ENCODE measurements at places on chromosomes 16 and 17.

DNA sequence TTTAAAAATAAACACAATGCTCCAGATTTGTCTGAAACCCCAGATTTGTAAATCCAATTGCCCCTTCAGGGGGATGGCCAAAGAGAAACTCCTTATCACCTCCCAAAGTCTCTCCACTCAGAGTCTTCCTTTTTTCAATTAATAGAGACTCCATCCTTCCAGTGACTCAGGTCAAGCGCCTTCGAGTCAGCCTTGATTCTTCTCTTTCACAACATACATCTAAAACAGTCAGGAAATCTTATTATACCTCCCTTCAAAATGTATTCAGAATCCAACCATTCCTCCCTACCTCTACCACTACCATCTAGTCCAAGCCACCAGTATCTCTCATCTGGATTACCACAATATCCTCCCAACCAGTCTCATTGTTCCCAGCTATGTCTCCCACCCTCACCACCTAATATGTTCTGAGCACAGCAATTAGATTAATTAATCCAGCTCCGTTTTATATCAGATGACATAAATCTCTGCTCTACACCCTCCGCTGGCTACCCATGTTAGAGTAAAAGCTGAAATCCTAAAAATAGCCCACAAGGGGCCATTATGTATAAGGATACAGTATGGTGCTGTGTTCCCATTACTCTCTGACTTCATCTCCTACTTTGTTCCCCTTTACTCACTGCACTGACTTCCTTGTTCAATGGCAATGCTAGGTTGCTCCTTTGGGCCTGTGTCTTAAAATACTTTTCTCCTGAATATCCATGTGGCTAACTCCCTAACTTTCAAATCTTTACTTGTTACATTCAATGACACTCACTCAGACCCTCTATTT is 11.8 kb downstream of the SIAH1 start:
- DNase-seq, result no peak

DNA sequence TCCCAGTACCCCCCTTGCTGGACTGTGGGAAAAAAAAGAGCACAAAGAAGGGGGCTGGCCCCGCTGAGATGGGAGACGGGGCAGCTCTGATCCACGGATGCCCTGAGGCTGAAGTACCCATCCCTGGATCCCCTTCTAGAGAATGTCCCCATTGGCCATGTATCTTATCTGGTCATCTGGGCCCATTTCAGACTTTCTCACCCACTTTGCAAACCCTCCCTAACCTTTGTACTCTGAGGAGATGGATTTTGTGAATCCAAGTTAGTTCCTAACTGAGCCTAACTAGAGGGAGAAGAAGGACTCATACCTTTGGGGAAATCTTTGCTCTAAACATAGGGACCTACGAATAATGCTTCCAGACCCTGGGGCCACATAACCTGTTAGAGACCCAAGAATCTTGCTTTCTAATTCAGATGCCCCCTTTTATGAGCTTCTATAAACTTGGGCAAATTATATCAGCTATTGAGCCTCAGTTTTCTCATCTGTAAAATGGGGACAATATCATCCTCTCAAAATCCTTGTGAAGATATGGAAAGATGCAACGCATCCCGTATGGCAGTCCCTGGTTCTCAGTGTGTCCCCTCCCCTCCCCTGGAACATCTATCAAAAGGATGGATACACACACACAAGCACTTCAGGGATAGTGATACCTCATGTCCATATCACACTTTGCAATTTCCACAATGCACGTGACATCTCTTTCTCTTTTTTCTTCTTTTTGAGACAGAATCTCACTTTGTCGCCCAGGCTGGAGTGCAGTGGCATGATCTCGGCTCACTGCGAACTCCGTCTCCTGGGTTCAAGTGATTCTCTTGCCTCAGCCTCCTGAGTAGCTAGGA is 16.8 kb upstream of the FZD2 start:
- DNase-seq, result no peak

GRCh38 chr16:70749681-70750601 is 51.0 kb downstream of the VAC14 start:
- DNase-seq, result no peak

DNA sequence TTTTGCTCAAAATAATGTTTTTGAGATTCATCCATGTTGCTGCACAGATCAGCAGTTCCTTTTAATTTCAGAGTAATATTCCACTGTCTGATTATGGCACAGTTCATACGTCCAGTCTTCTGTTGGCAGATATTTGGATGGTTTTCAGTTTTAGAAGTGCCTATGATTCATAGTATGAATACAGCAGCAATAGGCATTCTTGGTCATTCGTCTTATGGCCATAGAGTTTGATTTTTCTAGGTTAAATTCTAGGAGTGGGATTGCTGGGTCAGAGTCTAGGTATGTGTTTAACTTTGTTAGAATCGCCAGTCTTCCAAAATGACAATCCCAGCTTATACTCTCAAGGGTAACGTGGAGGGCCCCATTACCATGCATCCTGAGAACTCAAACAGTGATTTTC is 11.5 kb upstream of the IL34 start:
- no peak for DNase-seq

DNA sequence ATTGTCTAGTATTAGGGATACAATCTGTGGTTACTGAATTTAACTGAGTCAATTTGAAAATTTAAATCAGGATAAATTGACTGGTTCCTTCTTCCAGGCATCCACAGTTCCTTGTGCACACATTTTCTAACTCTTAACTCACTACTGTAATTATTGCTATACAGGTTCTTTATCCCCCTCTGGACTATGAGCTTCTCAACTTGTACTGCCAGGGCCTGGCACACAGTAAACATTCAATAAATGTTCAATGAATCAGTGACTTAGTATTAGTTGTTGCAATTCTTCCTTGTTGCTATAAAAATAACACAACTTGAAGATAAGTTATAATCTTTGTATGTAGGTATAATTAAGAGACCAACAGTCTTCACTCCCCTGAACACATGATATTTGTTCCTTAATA is 67.9 kb downstream of the SSH2 start:
- DNase-seq, result no peak

- no peak for DNase-seq
Measured at GRCh38 chr17:7486181-7486580, 2.0 kb downstream of the POLR2A start.

GRCh38 chr16:51157698-51158097 is 6.6 kb upstream of the SALL1 start:
- DNase-seq, result no peak

GRCh38 chr16:83296505-83296904 is 511.3 kb upstream of the HSBP1 start:
- DNase-seq, result no peak

- DNase-seq, result no peak
Measured at GRCh38 chr17:69405096-69405495, 9.4 kb upstream of the MAP2K6 start.

- DNase-seq, result no peak
Measured at GRCh38 chr16:4322121-4323052, 6.5 kb downstream of the GLIS2 start.

DNA sequence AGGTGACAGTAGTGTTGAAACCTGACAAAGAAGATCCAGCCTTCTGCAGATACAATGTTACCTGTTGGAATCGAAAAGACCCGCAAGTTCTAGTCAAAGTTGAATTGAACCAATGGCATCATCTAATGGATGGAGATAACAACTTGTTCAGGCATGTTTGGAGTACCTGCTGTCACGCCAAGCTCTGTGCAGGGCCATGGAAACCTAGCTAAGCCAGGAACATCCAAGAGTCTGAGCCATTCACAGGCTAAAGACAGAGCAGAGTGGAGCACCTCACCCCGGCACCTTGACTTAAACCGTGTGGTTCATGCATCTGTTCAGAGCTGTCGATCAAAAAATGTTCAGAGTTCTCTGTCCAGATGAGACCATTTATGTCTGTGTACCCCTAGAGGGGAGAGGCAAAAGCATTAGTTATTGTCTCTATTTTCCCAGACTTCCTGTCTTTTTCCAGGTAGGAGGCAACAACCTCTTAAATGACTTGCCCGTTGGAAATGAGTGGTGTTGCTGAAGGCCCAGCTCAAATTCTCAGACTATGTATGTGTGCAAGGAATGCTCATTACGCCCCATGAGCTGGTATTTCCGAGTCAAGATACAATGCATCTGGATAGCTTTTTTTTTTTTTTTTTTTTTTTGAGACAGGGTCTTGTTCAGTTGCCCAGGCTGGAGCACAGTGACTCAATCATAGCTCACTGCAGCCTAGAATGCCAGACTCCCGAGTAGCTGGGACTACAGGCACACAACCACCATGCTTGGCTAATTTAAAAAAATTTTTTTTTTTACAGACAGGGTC is 44.9 kb upstream of the XYLT1 start:
- DNase-seq, result no peak

DNA sequence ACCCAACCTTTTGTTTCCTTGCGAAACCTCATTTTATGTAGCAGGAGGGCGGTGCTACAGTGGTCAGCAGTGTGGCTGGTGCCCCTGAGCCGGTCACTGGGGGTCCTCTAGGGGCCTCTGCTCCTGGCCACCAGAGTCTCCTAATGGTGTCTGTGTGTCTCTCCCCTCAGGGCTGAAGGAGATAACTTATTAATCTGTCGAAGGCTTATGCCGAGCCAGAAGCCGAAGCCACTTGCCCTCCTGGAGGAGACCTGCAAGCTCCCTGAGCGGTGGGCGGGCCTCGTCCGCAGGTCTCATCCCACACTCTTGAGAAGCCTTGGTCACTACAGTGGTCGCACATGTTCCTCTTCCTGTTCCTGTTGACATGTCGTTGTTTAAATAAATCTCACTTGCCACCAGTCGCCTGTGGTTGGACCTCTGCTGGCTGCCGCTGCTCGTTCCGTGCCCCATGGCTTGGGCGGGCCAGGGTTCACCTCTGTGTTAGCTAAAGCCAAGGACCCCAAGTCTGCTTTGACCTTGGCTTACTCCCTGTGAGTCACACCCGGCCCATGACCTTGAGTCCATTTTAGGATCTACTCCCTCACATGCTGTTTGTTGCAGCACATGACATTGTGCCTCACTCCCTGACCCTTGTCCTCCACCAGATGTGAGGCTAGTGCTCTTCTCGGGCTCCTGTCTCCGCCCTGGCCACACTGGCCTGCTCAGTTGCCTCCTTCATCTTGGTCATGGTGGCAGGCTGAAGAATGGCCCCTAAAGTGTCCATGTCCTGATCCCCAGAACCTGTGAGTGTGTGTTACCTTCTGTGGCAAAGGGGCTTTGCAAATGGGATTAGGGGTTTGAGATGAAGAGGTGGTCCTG is 38.7 kb upstream of the AQP8 start:
- DNase-seq, result no peak

DNA sequence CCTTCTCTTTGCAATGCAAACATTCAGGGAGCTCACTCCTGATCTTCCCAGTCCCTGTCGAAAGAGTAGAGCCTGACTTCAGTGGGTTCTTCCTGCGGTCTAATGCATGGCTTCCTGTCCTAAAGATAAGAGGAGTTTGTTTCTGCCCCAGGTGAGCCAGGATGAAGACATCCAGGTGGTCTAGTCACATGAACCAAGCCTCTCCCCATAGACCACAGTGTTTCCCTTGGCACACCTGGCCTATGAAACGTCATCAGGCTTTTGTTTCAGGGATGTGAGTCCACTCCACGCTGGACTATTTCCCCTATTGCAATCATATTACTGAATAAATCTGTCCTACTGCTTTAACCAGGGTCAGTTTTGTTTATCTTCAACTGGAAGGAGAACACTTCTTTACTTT is 21.1 kb downstream of the CES1 start:
- DNase-seq, result no peak

DNA sequence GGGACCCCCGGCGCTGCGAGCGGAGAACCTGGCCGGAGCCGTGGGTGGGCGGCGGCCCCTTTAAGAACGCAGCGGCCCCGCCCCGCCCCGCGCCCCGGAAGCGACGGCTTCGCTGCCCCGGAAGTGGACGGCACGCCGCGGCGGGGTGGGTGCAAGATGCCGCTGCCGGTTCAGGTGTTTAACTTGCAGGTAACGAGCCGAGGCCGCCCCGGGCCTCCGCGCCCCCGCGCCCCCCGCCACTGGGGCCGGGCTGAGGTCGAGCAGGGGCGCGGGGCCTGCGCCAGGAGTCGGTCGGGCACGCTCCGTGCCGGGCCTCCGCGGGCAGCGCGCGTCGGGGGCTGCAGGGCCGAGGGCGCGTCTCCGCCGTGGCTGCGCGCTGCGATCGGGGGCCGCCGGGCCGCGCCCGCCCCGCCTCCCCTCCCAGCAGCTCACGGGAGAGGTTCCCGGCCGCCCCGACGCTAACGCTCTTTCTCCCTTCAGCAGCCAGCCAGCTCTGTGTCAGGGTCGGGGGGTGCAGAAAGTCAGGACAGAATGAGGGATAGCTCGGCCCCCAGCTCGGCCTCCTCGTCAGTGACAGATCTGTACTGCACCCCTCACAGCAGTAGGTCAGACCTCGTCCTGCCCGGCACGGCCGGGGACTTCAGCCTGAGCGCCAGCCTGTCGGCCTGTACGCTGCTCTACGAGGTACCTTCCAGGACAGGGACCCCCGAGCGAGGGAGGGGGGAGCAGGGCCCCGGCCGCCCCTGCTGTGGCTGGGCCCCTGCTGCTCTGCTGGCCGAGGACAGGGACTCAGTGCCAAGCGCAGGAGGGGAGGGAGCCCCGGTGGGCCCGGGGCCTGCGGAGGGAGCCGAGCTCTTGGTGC is at the start of the genes GPS1 and RFNG:
TSS of gene GPS1 (plus strand) at position 123 of the 862 bp plus-strand sequence. CDS start at position 157, 34 bp downstream.
TSS of gene RFNG (minus strand) at position 36 of the 862 bp plus-strand sequence. CDS start 45 bp downstream, outside the sequence.
- DNase-seq, result peak; percentile 61

DNA sequence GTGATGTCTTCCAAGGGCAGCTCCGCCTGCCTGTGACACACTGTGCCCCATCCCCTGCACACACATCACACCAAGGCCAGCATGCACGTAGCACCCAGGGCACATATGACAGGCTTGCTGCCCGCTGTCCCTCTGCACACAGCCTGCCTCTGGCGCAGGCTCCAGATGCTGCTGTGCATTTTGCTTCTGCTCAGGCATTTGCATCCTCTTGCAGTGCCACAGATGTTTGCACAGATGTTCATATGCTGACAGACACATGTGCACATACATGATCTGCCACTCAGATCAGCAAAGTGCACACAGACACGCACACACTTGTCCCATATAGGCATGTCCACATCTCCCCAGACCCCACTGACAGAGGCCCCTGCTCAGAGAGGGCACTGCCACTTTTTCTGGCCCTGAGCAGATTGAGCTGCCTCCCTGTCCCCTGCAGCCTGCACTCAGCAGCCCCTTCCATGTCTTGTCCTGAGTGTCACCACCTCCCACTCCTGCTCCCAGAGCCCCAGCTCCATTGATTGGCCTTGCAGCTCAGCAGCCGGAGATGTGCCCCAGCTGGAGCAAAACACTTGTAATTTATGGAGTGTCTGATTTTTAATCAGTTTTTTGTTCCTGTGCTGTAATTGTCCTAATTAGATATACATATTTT is 115.1 kb upstream of the RPL38 start:
- no peak for DNase-seq

GRCh38 chr16:77963185-77964044 is 58.9 kb upstream of the CLEC3A start:
- no peak for DNase-seq

DNA sequence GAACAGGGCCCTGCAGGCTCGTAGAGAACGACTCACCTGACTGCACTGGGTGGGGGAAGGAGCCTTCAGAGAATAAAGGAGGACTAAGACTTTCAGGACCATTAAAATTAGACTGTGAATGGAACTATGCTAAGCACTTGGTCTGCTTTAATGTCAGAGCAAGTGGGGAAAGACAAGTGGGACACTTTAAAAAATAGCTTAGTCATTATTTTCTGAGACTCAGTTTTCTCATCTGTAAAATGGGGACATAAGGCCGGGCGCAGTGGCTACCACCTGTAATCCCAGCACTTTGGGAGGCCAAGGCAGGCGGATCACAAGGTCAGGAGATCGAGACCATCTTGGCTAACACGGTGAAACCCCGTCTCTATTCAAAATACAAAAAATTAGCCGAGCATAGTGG is 19.3 kb upstream of the BCO1 start:
- no peak for DNase-seq
